ENCODE measurements at places on chromosomes 7 and 10.
A peak's percentile ranks its signal among the peaks of the same experiment; 100 is the strongest.

DNA sequence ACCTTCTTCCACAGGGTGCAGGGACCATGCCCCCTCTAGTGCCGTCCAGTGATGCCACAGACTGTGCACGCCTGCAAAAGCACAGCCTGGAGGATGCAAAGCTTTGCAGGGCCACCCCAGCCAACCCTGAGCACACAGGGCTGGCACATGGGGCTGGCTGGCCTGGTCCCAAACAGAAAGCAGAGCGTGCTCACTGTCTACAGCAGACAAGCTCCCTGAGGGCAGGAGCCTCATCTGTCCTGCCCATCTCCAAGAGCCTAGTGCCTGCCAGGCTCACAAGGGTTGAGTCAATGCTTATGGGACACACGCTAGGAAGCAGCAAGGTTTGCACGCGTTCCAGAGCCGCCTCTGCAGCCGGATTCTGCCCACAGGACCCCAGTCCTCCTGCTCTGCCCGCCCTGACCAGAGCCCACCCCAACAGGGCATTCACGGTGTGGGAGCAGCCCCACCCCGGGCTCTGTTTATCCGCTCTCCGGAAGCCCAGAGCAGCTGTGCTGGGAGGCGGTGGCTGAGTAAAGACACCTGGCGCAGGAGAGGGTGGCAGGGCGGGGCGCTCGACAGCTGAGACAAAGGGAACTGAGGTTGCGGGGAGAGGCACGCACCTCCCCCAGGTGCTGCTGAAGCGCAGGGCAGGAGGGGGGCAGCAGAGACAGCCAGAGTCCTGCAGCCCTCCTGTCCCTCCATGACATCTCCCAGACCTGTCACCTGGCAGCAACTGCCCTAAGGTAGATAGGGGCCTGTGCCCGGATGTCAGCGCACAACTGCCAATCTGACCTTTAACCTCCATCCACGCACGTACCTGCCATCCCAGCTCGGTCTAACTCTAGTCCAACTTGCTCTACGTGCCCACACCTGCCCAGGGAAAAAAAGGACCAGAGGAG lies 4.3 kb downstream of the KCNH2 start:
- DNase-seq, result peak; percentile 67

DNA sequence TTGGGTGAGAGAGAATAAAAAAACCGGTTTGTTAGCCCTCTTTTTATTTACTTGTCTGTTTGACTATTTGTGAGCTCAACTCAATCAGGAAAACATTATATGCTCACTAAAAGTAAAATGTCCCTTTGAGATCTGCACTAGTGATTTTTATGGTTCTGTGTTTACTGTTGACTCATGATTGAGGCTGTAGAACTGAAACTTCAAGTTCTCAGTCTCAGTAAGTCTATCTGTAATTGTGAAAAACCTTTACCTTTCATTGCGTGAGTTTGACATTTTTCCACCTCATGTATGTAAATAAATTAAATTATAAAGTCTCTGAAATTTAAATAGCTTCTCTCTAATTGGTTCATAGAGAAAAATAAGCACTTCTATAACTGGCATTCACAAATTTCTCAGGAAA lies 17.0 kb upstream of the CASD1 start:
- no peak for DNase-seq

GRCh38 chr10:52313256-52313932 lies 687 bp upstream of the DKK1 start:
- DNase-seq, result no peak

DNA sequence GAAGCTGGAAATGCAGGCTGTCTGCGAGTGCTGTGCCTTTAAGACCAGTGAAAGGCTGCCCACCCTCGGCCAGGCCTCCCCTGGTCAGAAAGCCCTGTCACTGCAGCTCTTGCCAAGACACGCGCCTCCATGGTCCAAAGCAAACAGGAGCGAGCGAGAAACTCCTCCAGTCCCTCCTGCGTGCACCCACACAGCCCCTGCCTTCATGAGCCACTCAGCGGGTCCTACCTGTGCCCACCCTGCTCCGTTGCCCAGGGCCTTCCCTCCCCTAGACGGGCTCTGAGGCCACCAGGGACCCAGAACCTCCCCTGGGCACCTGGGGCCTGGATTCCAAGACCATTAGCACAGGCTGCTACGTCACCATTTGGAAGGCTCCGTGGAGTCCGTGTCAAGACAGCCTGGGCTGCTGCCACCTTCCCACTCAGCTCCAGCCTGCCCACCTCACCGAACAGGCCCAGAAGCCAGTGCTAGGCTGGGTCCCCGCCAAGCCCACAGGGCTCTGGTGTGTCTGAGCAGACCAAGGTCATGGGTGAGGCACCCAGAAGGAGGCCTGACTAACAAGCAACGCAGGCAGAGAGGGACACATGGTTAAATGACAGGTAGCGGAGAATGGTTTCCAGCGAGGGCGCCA lies 144.5 kb downstream of the NEURL1 start:
- DNase-seq, result no peak

DNA sequence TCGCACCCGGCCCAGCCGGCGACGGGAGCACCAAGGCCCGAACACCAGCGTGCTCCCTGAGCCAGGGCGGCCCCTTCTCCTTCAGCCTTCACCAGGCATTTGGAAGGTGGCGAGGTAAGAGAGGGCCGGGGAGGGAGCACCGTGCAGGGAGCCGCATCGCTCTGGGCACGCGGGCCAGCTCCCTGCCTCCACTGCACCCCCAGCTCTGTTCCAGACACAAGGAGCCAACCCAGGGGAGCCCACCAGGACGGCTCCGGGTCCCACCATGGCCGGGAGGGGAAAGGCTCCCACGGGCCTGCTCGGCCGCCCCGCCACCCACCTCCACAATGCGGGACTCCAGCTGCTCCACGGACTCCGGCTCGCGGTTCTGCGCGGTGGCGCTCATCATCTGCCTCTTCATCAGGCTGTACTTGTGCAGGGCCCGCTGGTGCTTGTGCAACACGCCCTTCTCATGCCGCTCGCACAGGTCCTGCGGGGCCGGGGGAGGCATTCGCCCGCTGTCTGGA lies 15.1 kb downstream of the NUDT1 start:
- no peak for DNase-seq

- DNase-seq, result no peak
Measured at GRCh38 chr10:64115908-64116643, 594.9 kb downstream of the REEP3 start.

All from CD4-positive, alpha-beta T cell treated with Interleukin-17A for 4 hours (primary cell).